ENCODE measurements at places on chromosomes 11 and 22.

DNA sequence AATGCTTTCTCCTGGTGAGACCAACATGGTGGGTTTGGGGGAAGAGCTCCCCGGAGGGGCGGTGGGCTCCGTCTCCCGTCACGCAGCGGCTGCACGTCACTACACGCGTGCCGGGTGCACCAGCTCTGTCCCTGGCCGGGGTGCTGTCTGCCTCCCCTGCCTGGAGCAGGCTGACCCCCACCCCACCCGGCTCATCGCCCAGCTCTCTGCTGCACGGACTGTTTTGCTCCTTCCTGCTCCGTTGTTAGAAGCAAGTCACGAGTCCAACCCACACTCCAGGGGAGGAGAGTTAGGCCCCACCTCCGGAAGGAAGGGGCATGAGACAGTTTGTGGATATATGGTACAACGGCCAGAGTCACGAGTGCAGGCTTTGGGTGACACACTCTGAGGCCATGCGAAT is 364.9 kb downstream of the BRD1 start:
- no peak for DNase-seq

DNA sequence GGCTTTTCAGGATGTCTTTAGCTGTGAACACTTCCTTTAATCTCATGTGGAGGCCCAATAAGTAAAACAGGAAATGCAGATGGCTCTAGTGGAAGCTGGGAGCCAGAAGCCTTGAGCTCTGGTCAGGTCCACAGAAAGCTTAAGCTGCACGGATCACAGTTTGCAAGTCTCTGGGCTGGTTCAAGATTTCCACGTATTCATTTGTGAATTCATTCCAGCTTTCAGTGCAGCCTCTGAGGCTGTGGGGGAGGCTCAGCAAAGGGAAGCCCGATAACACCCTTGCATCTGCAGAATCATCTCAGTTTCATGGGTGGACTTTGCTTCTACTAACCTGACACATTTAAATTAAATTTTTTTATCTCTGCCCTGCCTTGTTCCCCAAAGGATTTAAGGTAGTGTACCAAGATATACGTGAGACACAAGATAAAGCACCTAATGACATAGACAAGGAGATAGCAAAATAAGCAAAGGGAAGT is 65.6 kb downstream of the ISX start:
- no peak for DNase-seq

DNA sequence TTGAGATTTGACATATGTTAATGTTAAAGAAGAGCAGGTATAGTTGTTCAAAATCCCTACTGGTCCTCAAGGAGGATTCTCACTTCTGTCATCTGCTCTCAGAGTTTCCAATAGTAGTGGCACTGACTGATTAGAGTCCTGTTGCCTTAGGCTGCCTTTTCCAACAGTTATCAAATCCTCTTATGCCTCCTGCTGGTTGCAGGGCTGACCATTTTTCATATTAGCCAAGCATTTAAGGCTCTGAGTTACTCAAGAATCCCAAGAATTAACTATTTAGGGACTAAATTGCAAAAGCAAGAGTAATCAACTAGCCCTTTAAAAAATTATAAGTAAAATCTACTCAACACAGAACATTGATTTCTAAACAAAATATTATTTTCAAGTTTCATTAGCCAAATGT is 212.0 kb upstream of the CHORDC1 start:
- no peak for DNase-seq

DNA sequence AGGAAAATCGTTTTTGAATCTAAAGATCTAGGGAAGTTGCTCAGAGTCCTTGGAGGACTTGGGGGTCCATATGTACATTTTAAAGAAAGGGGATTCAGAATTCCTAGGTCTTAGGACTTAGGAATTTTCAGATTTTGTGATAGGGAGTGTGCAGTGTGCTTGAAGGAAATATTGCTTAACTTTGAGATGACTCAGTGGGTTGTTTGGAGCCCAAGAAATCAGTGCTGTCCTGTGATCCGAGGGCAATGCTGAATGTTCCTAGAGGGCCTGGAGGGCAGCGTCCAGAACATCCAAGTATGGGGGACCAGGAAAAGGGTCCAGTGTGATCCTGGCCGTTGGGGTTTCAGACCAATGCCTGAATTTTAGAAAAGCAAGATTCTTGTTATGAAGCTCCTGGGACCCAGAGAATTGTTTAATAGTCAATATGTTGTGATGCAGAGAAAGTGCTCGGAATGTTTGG is 3.1 kb upstream of the IGF2 start:
- DNase-seq, result no peak

GRCh38 chr11:103671143-103671651 is 365.2 kb upstream of the DDI1 start:
- no peak for DNase-seq

DNA sequence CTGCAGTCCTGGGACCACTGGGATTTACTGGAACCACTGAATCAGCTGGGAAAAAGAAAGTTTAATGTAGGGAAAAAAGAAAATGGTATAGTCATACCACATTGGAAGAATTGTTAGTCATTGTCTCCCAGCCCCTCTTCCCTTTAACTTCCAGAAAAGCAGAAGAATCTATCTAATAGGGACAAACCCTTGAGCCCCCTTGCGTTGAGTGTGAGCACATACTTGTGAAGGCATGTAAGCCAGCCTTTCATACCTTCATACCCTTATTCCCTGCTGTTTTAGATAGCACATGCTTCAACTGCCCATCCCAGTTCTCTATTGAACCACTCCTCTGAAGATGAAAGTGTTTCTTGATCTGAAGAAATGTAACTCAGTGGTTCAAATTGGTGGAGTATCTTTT is 6.6 kb downstream of the TREH start:
- DNase-seq, result no peak

GRCh38 chr22:19172213-19173046 is 6.1 kb downstream of the SLC25A1 start:
- DNase-seq, result no peak

- no peak for DNase-seq
Observed at GRCh38 chr11:8832571-8833260, 78.3 kb upstream of the AKIP1 start.

DNA sequence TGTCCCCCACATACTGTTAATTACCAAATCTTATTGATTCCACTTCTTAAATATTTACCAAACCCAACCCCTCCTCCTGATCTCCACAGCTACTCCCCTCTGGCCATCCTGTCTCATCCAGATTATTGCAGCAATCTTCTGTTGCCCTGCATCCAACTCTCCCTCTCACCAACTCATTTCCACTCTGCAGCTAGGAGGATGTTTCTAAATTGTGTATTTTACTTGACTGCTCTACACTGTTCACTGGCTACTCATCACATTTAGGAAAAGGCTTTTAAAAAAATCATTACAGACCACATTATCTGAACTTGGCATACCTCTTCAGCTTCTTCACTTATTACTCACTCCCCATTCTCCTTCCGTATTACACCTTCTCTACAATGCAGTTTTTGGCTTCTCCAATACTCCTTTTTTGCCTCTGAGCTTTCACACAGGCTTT is 117.9 kb downstream of the ATG16L2 start:
- no peak for DNase-seq

DNA sequence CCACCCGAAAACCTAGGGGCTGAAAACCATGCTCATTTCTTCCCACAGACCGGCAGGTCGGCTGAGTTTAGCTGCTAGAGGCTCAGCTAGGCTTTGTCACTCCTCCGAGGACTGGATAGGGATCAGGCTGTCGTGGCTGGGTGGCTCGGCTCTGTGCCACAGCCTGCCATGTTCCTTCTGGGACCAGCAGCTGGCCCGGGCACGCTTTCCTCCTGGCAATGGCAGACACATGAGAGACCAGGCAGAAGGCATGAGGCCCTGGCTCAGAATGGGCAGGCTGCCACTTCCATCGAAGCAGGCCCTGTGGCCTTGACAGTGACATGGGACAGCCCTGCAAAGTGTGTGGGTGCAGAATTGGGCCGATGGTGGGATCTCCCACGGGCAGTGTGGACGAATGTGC is 20.9 kb downstream of the PARVG start:
- DNase-seq, result no peak

DNA sequence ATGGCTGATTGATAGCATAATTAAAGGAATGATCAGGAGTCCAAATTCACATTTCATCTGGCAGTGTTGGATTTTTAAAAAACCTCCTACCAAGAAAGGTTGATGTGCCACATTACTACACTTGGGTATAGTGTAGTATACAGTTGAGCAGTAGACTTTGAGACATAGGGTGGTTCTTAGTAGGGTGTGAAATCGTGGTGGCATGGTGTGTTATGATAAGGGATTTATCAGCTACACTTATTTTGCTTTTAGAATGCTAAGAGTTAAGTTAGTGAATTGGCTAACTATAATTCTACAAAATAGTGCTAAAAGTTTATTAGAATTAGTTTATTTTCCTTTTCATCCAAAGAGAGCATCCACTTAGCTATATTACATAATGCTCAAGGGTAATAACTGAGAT is 13.1 kb downstream of the TBCEL start:
- DNase-seq, result no peak

DNA sequence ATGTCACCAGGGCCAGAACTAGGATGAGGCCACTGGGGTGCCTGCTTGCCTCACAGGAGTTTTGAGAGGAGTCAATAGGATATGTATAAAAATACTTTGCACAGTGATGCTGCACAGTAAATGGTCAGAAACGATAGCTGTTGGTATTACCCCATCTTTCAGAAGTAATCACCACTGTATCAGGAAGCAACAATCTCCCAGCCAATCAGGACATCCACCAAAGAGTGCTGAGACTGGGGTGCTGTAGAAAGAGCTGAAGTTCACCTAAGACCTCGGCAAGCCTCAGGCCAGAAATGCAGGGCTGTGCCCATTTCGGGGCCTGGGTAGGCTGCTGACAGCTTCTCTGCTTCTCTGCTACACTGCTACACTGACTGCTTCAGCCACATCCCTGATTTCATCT is 17.4 kb downstream of the LMO2 start:
- DNase-seq, result no peak

DNA sequence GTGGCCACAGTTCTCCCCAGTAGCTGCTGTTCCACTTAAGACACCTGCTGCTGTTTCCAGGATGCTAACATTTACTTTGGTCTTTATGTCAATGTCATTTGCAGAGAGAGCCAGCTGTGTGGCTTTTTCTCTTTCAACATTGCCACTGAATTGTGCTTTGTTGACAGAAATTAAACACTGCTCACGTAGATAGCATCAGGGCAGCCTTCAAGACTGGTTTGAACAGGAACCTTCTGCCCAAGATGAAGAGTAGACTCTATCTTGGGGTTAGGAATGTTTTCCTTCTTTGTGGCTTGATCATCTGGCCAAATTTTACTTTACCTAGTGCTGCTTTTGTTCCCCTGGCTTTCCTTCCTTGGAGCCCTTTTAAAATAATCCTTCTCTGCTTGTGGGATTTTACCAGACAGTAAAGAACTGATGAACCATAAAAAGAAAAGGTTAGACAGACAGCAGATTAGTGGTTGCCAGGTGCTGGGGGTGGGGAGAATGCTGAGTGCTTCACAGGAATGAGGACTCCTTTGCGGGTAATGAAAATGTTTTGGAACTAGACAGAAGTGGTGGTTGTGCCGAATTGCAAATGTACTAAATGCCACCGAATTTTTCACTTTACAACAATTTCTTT is 22.7 kb upstream of the XBP1 start:
- DNase-seq, result peak; percentile 17

DNA sequence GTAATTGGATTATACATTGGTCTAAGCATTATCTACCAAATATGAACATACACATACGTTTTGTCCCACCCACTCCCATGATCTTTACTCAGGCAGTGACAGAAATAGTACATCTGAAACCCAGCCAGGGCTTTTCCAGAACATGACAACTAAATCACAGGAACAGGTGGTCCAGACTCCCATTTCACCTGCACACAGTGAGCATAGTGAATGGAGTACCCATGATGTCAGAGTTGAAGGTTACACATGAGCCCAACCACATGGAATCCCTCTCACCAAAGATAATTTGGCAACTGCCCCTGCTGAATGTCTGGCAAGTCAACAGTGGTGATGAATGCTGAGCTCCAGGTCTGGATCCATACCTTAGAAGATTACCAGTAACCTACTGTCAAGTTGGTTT is 411.9 kb upstream of the LUZP2 start:
- no peak for DNase-seq

DNA sequence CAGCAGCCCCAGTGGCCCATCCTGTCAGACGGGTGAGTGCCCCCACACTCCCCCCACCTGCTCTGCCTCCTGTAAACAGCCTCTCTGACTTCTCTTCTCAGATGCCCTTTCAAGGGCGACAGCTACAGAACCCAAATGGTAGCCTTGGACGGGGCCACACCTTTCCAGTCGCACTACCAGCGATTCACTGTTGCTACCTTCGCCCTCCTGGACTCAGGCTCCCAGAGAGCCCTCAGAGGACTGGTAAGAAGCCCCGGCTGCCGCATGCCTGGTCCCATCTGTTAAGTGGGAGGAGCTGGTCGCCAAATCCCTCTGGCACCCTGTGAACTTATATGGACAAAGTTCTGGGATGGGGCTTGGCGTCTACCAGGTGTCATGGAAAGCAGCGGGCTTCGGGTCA is 6.2 kb downstream of the ZP1 start:
- no peak for DNase-seq

- DNase-seq, result no peak
Observed at GRCh38 chr11:92861634-92862033, 107.8 kb upstream of the MTNR1B start.

GRCh38 chr11:68806931-68807844 is 34.5 kb downstream of the CPT1A start:
- no peak for DNase-seq

DNA sequence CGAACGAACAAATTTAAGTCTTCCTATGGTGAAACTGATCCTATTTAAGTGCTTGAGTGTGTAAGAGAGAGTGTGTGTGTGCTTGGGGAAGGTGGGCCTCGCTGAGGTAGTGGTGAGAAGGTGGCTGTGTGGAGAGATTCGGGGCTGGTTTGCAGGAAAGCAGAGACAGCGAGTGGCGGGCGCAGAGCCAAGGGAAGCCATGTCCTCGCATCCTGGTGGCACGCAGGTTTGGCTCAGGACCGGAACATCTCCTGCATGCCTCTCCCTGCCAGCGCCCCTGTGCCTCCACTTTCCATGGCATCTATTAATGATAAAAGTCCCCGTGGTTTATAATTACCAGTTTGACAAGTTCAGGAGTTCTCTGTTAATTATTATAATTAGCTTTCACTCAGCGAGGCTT is 383.1 kb upstream of the CADM1 start:
- DNase-seq, result no peak

DNA sequence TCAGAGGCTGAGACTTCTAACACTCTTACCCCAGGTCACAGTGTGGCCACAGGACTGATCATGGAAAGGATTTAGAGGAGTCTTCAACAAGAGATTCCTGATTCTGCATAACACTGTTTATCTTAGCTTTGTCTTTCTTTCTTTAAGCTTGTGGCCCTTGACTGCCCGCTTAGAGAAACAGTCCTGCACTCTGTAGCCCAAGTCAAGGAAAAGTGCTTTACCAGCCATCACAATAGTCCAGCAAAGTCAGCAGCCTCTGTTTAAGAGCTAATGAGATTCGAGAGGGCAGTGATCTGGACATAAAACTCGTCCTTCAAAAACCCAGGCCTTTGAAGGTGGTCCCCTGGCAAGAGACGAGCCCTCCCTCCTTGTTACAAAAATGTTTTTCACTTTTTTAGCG is 30.0 kb downstream of the PRDM10 start:
- no peak for DNase-seq

- peak; percentile 21 for DNase-seq
Observed at GRCh38 chr11:6353367-6353987, 33.2 kb upstream of the CAVIN3 start.

GRCh38 chr11:22577854-22578253 is 47.8 kb downstream of the FANCF start:
- DNase-seq, result no peak

Data from T-helper 2 cell (primary cell).